LNCaP clone FGC (cell line): ENCODE measurements at places on chromosomes 5 and 9.

DNA sequence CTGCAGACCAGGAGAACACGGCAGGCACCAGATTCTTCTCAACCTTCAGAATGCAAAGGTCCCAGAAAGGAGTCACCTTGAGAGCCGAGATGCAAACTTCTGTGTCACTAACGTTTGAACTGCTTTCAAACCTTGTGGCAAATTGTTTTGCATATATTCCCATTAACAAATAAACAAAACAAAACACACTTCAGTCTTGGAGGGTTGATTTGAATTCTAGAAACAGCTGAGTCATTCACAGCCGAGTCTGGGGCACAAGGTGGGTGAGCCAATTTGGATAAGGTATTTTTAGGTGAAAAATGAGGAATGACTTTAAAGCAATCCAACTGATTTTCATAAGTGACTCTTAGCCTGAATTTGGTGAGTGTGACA, 38.8 kb upstream of the ANKRD33B start:
- no peak for DNase-seq

- no peak for DNase-seq
These were observed 52.1 kb upstream of the AFAP1L1 start for GRCh38 chr5:149219584-149219983.

DNA sequence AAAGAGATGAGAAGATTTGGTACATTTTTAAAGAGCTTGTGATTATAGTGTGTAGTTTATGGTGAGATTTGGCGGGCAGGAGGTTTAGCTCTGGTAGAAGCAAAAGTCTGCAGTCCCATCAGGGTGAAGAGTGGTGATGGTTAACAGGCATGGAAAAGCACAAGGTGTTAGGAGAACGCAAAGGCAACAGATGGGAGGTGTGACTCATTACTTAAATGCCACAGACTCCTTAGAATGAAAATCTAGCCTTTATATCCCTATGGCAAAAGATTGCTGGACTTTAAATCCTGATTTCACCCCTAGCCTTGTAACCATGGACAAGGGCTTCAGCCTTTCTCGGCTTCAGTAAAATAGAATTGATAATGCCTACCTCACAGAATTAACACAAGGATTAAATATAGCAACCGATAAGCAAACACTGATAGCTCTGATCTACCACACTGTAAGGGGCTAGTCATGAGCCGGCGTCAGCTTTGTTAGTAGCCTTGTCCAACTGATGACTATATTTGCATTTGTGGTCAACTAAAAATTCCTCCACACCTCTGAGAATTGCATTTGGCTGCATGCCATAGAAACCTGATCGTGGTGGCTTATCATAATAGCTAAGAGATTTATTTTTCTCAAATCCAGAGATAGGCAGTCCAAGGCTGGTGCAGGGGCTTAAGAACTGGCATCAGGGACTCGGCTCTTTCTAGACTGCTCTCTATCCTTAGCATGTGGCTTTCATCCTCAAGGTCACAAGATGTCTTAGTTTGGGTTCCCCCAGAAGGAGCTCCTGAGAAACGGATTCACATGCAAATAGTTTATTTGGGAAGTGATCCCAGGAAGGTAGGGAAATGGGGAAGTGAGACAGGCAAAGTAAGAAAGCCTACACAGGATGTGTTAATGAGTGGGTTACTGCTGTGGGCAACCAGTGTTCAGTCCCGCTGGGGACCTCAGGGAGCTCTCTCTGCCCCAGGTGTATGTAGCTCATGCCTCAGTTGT, 19.6 kb downstream of the MFAP3 start:
- DNase-seq = no peak

GRCh38 chr5:124461941-124462340, 284.5 kb downstream of the ZNF608 start:
- no peak for DNase-seq

DNA sequence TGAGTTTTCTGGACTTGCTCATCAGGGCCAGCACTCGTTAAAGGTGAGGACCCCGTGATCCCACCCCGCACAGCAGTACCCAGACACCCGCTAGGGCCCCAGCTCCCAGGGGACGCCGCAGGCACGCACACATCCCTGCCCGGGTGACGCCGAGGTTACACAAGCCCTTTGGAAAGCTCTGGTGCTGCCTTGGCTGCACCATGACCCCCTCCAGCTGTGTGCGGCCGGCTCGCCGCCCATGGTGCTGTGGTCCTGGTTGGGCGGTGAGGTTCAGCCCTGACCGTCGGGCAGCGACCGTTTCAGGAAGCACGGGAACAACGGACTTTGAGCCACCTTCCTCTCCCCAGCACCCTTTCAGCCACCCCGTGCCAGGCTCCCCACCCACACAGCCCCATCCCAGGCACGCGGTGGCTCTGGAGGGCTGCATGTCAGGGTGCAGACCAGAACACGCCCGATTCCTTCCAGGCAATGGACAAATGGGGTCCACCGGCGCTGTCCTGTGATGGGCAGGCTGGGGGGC, 7.5 kb upstream of the SLC12A7 start:
- no peak for DNase-seq

DNA sequence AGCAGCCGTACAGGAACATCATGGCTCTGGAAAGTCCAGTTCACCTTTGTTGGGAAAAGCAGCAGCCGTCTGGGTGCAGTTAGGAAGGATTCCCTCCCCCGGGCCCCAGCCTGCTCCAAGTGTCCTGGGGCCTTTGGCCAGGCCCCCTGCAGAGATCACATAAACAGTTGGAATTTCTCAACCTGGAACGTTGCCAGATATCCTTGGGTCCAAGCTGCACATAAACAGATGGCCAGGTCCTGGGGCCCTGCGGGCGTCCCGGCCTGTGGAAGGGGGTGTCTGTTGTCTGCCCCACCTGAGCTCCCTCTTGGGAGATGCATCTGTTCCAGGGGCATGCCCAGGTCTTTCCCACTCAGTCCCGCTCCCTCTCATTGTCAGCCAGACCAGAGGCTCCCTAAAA, 92.7 kb downstream of the COL5A1 start:
- no peak for DNase-seq

DNA sequence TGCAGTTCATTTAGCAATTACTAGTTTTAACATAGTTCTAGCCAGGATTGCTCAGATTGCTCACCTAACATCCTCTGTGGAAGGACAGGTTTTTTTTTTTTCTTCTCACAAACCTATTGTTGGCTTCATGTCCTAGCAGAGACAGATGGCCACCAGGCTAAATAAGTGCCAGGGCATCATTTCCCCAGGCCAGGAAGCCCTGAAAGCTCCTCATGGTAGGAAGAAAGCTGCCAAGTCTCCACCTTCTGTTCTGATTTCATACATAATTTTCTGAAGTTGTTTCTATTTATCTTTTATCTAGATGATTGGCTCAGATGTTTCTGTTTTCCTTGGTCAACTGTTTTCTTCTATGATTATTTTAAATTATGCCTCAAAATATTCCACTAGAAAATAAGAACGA, 31.0 kb downstream of the EFCAB9 start:
- DNase-seq = no peak

GRCh38 chr5:103668281-103668680, 105.7 kb upstream of the NUDT12 start:
- no peak for DNase-seq

DNA sequence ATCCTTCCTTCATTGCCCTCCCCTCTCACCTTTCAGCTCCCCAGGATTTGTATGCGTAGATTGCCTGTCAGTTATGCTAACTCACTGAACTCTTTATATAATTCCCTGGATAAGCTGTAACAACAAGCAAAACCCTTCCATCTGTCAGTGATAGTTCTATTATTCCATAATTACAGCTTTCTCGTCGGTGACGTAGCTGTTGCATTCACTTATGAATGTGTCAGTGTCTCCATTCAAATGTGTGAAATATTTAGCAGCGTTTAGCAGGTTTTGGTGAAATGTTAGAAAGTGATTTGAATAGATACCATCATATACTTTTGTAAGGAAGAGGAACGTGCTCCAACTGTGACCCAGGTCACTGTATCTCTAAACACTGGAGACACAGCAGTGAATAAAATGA, 45.2 kb downstream of the PIP5K1B start:
- no peak for DNase-seq

DNA sequence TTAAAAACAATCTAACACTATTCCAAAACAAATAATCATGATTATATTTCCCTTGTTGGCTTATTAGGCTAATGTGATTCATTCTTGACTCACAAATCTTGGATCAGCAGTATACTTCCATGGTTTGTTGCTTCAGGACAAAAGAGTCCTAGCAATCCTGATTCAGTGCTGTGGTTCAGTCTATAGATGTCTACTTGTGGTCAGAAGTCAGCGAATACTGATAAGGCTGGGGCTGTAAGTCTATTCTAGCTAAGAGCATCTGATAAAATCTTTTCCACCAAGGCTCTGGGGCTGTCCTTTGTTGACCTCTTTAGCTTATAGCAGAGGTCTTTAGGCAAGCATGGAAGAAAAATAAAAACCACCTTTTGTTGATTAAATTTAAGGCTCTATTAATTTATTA, 4.4 kb upstream of the SMIM3 start:
- DNase-seq = no peak

DNA sequence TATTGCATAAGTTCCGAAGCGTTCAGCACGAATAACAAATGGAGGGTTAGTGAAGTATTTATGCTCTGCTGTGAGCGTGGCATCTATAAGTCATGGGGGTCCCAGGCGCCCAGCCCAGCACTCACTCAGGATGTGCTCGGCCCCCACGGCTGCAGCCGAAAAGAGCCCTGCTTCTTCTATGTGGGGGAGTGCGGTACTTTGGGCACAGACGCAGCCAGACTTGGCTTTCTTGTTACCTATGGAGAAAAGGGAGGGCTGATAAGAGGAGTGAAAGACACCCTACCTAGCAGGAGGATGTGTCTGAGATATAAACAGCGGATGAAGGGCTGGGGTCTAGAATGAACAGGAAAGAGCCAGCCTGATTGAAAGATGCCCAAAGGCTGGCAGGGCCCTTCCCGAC, 51.4 kb downstream of the MRPL36 start:
- no peak for DNase-seq

DNA sequence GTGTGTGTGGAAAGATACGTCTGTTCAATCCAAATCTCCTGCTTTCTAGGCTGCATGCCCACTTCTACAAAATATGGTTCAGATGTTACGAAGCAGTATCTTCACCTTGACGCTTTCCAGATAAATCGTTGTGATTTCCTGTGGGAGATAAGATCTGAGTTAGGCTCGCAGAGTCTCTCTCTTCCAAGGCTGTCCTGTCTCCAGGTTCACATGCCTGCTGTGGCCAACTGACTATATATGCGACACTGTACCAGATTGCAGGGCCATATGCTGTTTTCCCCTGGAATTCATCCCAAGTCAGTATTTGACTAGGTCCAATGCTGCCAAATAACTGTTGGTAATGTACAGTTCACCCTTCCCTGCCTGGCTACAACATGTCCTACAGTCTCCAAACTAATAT, 47.9 kb downstream of the TMEM252 start:
- DNase-seq = peak; percentile 99

- DNase-seq = no peak
These were observed 175.1 kb downstream of the CCDC192 start for GRCh38 chr5:127878174-127878750.

GRCh38 chr5:127959152-127959764, 124.3 kb upstream of the SLC12A2 start:
- peak; percentile 52 for DNase-seq

GRCh38 chr9:28801144-28801799, 1228.0 kb upstream of the C9orf72 start:
- DNase-seq = no peak

- DNase-seq = no peak
These were observed 28.1 kb downstream of the CCDC187 start for GRCh38 chr9:136275655-136276429.

- DNase-seq = no peak
These were observed 6.7 kb upstream of the SKP1 start for GRCh38 chr5:134183481-134183880.

DNA sequence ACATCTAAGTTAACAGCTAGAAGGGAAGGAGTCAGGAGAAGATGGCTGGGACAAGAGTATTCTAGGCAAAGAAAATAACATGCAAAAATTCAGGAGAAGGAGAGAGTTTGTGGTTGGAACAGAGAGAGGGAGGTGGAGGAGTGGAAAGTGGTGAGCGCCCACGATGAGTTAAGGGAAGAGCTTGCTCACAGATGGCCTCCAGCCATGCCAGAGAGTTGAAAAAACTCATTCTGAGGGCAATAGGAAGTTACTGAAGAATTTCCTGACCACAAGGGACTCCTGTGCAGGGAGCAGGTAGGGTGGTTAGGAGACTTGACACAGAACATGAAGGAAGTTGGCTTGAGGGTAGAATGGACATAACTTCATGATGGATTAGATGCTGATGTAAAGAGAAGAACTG, 159.7 kb downstream of the DOCK2 start:
- no peak for DNase-seq

DNA sequence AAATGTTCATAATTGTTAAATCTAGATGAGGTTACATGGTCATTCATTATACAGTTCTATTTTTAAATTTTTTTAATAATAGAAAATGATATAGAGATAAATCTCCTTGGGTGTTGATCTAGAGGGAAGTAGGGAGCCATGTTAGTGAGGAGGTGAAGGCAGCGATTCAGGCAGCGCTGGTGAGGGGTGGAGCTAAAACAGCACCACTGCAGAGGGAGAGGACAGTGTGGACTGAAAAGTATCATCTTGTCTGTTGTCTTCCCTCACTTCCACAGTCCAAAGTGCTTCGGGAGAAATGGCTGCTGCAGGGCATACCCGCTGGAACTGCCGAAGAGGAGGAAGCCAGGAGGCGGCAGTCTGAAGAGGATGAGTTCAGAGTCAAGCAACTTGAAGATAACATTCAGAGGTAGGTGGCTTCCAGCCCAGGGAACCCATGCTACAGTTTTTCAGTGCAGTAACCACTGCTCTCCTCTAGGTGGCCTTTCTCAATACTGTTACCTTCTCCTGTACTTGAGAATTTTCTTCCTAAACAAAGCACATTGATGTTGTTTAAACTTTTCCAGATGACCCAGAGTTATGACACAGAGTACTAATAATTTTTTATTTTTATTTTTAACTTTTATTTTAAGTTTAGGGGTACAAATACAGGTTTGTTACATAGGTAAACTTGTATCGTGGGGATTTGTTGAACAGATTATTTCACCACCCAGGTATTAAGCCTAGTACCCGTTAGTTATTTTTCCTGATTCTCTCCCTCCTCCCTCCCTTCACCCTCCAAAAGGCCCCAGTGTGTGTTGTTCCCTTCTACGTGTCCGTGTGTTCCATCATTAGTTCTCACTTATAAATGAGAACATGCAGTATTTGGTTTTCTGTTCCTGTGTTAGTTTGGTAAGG, 100.5 kb downstream of the PALM2AKAP2 start:
- no peak for DNase-seq

- no peak for DNase-seq
These were observed 61.8 kb downstream of the WDR36 start for GRCh38 chr5:111153945-111154344.

DNA sequence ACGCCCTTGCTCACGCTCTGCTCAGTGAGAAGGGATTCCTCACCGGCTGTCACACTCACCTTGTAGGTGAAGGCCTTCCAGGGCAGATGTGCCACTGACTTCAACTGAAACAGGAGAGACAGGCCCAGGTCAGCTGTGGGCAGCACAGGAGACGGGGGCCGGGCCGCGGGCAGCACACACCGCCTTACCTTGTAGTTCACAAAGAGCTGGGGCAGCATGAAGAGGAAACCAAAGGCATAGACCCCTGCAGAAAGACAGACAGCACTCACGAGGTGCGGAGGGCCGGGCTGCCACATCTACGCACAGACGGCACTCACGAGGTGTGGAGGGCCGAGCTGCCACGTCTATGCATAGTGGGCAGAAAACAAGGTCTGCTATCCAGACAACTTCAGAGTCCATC, 23.3 kb downstream of the CLPTM1L start:
- DNase-seq = no peak
